ENCODE measurements at places on chromosomes 11 and 22. TPM values are rescaled to one million over a fixed set of nuclear protein-coding genes. Genes with fewer than 3 reads are reported as not detected.

Gene RPL27A
- 920 TPM for total RNA-seq

Gene DGKZ
- 55.3 TPM for total RNA-seq

Gene DTX4
- total RNA-seq, result 51.7 TPM

Gene CRACR2B
- total RNA-seq, result 43.6 TPM

Gene MUC6
- 0.09 TPM for total RNA-seq

Gene MRGPRX4
- total RNA-seq, result not detected

Gene OR56A1
- not detected for total RNA-seq

GRCh38 chr11:14551380-14551779 lies 31.2 kb upstream of the PSMA1 start:
- no peak for DNase-seq

DNA sequence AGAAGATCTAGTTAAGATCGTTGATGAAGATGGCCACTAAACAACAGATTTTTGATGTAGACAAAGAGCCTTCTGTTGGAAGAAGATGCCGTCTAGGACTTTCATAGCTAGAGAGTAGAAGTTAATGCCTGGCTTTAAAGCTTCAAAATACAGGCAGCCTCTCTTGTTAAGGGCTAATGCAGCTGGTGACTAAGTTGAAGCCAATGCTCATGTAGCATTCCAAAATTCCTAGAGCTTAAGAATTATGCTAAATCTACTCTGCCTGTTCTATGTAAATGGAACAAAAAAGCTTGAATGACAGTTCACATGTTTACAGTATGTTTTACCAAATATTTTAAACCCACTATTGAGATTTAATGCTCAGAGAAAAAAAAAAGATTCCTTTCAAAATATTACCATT lies 492.6 kb downstream of the CNTN5 start:
- no peak for DNase-seq

- no peak for DNase-seq
These were observed 6.5 kb upstream of the ALDH3B2 start for GRCh38 chr11:67680696-67681470.

- peak; percentile 61 for DNase-seq
These were observed 298.3 kb downstream of the NTM start for GRCh38 chr11:131668500-131669400.

GRCh38 chr11:96098511-96099241 lies 174.8 kb upstream of the MTMR2 start:
- no peak for DNase-seq

DNA sequence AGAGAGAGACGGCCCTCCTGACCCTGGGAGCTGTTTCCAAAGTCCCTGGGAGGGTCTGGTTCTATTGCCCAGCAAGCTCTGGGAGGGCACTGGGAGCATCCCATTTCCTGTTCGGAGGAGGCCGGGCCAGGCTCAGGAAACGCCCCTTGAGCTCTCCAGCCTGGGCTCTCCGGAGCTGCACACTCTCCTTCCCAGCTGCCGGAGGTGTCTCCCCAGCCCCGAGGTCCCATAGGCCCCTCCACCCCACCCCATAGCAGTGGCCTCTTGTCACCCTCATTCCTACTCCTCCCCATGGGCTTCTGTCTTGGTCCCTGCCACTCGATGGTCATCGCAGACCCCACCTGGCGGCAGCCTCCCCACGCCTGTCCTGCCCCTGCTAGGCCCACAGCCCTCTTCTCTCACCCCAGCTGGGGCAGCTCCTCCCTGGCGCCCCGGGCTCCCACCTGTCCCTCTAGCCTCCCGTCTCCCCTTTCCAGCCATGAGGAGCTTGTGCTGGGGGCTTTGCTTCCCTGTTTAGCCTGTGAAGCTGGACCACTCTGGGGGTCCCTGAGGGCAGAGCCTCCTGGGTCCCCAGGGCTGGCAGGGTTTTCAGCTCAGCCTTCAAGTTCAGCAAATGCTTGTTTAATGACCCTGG lies 2.8 kb downstream of the TSPAN32 start:
- DNase-seq, result peak; percentile 40

DNA sequence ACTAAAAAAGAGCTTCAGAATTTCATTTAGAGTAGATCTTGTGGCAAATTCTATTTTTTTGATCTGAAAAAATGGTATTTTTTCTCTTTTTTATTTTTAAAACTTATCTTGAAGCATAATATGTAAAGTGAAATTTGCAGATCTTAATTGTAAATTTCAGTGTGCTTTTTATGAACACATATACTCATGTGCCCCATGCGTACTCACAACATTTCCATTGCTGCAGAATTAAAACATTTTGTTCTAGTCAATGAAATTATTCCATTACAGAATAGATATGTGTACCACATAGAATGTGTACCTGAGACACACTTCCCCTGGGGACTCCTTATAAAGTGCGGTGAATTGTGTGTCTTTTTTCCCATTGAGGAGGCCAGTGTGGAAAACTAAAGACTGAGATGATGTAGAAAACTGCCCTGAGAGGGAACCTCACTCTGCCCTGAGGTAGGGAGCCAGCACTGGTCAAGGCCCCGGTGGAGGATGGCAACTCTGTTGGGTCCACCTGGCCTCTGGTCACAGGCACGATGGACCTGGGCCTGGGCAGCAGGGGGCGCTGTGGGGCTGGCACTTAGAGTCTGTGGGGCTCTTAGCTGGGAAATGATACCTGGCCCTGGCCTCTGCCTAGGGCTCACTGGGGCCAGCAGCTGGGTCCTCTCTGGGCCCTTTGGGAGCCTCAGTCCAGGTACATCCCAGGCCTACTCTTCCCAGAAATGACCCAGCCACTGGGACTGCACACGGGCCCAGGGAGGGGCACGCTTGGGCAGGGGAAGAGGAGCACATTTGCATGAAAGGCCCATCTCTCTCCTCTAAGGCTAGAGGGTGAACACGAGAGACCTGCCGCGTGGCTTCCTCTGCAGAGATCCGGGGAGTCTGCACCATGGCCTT lies 77.9 kb upstream of the TOP3B start:
- DNase-seq, result peak; percentile 79

- DNase-seq, result no peak
These were observed 2.0 kb upstream of the VEGFB start for GRCh38 chr11:64232182-64232966.

DNA sequence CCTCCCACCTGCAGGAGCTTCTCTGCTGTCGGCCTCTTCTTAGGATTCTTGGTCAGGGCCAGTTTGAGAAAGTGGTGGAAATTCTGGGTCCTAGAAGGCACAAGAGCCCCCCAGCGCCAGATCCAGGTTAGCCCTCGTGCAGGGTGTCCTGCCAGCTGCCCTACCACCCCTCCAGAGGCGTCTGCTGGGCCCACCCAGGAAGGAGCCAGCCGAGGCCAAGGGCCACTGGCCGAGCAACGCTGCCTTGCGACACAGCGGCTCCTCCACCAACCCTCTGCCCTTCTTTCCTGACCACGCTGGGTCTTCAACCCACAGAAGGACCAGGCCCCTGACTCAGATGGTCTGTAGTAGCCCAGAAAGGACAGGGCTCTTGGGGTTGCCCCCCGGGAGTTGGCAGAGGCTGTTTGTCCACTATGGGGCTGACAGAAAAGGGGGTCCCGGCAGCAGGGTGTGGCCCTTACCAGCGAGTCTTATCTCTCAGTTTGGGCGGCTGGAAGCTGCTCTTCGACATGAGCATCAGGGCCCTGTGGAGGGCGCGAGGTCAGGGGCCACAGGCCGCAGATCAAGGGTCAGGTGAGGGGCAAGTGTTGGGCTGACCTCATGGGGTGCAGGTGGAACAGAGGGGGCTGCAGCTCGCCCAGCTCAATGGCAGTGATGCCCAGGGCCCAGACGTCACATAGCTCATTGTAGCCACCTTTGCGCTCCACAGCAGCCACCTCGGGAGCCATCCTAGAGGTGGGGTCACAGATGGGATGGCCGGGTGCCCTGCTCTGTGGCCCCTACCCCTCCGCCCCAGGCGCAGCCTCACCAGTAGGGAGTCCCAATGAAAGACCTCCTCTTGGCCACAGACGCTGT lies 2.5 kb downstream of the MAP4K2 start:
- DNase-seq, result no peak

DNA sequence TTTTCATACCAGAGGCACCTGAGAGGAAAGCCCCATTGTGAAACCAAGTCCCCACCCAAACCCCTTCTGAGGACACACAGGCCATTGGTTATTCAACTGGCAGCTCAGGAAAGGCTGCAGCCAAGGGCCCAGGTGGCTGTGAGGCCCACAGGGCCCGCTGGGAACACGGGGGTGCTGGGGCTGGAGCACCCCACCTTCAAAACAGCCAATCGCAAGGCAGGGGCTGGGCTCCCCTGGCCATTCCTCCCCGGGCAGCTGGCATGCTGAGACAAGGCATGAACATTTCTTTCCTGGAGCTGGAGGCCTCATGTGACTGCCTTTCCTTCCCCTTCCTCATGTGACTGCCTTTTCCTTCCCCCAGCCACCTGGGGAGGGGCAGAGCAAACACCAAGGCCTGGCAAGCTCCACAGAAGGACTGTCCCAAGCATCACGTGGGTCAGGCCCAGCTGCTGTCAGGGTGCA lies 76.9 kb downstream of the PIWIL3 start:
- DNase-seq, result peak; percentile 76

GRCh38 chr22:43308060-43308830 lies 34.9 kb downstream of the SCUBE1 start:
- DNase-seq, result no peak

DNA sequence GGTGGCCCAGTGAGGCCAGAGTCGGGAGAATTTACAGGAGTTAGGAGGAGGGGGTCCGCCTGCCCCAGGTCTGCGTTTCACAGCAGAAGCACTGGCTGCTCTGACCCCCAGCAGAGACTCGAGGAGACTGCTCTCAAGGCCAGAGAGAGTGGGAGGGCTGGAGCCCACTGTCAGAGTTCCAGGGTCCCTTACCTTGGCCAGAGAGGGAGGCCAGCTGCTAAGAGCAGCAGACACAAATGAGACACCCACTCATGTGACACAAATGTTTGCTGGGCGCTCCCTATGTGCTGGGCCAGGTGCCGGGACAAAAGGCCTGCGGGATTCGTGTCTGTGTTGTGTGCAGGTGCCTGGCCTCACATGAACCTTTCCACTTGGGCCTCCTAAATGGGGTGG lies 2.8 kb upstream of the TNFRSF13C start:
- no peak for DNase-seq

DNA sequence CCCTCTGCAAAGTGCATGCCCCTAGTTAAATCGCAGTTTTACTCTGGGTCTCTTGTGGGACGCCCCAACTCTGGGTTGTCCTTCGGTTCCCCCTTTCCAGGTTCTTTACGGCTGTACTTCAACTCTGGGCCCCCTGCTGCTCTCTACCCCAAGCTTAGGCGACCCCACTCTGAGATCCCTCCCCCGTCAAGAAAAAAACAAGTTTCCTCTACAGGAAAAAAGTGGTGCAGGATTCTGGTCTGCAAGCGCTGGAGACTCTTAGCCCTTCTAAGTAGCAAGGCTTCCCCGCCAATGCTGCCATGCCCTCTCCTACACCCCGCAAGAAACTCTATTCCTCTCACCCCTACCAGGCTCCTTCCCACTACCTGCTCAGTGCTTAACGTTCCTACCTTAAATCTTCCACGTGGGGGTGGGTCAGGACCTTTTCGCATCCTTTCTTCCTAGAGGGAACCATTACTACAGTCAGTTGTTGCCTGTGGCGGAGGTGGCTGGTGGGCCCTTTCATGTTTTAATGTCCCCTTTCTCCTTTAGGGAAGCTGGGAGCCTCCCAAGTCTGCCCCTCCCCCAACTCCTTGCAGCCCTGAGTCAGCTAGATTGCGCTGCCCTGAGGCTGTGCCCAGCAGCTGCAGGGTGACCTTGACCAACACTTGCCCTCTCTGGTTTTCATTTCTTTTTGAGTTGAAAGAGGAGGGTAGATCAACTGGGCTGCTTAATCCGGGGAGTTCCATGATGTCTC lies 1.4 kb downstream of the NEFH start:
- DNase-seq, result no peak

DNA sequence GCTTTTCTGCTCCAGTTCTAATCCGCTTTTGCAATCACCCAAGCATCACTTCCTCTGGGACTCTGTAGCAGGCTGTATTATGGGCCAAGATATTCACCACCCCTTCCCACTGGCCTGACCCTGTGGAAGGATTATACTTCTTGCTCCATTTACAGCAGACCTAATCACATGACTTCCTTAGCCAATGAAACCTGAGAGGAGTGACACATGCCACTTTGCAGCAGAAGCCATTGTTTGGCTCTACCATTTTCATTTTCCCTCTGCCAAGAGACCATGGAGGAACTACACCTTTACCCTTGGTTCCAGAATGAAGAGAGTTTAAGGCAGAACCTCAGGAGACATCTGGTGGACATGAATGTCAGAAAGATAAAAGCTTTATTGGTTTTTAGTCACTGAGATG lies 134.9 kb upstream of the HSD17B12 start:
- DNase-seq, result no peak

DNA sequence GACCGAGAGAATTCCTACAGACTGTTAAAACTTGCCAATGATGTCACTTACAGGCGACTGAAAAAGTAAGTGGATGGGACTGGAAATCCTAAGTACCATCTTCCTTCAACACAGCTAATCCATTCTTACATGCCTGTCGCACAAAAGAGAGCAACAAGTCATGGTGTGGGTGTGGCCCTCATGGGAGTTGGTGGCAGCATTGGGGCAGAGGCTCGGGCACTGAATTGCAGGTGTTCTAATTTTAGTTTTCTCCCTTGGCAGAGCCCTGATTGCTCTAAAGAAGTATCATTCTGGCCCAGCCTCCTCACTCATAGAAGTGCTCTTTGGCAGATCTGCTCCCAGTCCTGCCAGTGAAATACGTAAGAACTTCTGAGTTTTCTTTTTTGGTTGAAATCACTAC lies 4.6 kb downstream of the IGHMBP2 start:
- DNase-seq, result no peak

GRCh38 chr11:94871491-94872185 lies 101.7 kb downstream of the CWC15 start:
- no peak for DNase-seq

DNA sequence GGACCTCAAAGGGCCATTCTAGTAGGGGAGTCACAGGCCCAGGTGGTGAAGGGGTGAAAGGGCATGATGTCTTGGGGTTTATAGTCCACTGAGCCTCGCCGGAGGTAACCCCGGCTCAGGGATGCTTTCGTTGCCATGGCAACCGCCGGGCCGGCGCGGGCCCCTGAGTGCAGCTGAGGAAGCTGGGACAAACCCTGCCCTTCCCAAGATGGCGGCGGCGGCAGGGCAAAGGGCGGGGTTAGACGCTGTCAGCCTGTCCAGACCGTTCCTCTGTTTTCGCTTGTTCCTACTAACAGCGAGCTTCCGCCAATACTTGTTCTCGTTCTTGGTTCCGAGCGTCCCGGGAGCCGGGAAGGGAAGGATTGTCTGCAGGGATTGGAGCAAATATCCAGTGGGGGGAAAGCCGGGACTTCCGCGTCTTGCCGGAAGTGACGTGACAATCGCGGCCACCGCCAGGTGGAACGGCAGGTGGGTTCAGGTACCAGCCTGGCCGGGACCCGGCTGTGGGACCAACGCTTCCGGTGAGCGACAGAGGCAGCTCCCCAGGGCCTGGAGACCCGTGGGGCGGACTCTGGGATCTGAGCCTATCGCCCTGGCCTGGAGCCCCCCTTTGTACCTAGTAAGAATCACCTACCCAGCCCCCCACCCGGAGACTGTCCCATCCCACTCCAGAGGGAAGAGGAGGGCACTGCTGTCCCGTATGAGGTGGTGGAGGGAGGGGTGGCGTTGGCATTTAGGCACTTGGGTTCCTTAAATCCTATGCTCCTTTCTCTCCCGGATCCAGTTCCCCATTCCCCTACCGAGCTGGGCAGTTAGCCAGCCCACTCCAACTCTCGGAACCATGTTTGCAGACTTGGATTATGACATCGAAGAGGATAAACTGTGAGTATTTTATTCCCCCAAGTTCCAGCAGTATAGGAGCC lies at the start of gene PICK1:
PICK1 (plus strand) TSS at position 436 of the 923 bp plus-strand sequence; CDS start at position 842, 406 bp downstream.
- DNase-seq, result peak; percentile 91

Measured in lower lobe of right lung (tissue), 2 donors.